ENCODE measurements at places on chromosomes 11 and 22.

DNA sequence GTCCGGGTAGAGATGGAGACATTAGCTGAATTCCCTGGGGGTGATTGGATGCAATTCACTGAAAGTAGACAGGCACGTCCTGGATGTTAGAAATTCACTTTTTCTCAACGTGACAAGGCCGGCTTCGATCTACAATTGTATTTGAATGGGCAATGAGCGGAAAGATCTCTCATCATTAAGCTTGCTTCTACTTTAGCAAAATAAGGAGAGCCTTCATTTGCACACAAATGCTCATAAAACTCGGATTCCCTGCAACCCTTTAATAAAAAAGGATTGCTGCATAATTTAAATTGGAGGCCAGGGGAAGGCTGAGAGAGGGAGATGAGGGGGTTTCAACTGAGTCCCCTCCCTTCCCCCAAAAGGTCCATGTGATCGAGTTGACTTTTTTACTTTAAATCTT, 10.6 kb upstream of the PAX6 start:
- DNase-seq = no peak

- peak; percentile 43 for DNase-seq
Observed at GRCh38 chr11:17770048-17770652, 35.6 kb downstream of the KCNC1 start.

DNA sequence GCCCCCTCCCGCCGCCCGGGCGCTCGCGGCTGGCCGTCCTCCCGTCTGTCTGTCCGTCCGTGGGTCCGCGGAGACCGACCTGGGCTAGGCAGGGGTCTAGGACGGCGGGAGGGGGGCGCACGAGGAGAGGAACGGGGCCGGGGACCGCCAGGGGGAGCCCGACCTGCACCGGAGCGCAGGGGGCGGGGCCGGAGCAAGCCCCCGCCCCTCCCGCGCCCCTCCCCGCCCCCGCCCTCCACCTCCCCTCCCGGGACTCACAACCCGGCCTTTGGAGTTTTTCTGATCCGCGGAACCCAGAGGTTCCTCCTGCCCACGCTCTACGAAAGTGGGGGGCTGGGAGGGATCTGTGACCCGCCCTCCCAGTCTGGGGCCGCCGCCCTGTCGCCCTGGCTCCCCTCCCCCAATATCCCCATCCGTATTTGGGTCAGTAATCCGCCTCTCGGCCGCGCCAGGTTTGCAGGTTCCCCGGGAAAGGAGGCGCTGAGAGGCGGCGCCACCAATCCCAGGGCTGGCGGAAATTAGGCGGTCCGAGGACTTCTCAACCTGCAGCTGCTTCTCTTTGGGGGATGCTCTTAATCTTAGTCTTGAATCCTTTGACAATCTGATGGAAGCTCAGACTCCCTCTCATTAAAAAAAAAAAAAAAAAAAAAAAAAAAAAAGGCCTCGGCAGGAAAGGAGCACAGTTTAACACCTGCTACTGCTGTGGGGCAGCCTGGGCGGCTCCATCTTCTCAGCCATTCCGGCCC, 925 bp upstream of the KCNJ11 start:
- DNase-seq = peak; percentile 90

DNA sequence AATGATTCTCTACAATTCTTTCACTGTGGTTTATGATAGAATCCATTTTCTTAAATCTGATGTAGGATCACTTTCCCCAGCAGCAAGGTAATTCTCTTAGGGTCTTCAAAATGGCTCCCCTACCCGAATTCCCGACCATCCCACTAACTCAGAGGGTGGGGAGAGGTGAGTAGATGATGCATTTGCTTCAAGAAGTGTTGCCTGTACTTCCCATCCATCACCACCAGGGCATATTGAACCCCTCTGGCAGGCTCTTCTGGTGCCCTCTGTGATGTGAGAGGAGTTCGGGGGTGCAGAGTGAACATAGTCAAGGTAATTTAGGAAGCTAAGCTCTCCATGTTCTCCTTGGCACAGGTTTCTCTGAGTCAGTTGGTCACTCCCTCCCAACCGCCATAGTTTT, 52.3 kb downstream of the ZNRF3 start:
- DNase-seq = no peak

GRCh38 chr11:1548221-1549070, 23.6 kb downstream of the DUSP8 start:
- DNase-seq = no peak

DNA sequence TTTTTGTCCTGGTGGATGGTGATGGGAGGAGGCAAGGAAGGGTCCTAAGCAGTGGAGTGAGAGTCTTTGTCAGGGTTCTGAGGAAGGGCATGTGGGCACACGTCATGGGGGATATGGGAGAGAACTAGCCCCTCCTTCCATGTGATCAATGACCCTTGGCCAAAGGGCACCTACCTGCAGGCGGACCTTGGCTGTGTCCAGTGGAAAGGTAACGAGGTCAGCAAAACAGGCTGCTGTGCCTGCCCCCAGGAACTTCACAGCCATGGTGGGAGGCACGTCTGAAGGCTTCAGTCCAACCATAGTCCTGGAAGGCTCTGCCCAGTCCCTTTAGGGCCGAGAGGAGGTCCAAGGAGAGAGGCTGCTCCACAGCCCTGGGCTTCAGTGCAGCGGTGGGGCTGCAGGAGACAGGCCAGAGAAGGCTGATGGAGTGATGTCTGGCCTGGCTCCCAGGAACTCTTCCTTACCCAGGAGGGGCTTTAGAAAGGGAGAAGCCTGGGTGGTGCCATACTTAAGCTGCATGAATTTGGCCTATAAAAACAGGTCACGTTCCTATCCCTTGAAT, 2.1 kb downstream of the UCP3 start:
- DNase-seq = no peak

GRCh38 chr11:36492724-36493304, 17.3 kb downstream of the TRAF6 start:
- no peak for DNase-seq

- no peak for DNase-seq
Observed at GRCh38 chr22:20610243-20610686, 102.9 kb downstream of the MED15 start.

DNA sequence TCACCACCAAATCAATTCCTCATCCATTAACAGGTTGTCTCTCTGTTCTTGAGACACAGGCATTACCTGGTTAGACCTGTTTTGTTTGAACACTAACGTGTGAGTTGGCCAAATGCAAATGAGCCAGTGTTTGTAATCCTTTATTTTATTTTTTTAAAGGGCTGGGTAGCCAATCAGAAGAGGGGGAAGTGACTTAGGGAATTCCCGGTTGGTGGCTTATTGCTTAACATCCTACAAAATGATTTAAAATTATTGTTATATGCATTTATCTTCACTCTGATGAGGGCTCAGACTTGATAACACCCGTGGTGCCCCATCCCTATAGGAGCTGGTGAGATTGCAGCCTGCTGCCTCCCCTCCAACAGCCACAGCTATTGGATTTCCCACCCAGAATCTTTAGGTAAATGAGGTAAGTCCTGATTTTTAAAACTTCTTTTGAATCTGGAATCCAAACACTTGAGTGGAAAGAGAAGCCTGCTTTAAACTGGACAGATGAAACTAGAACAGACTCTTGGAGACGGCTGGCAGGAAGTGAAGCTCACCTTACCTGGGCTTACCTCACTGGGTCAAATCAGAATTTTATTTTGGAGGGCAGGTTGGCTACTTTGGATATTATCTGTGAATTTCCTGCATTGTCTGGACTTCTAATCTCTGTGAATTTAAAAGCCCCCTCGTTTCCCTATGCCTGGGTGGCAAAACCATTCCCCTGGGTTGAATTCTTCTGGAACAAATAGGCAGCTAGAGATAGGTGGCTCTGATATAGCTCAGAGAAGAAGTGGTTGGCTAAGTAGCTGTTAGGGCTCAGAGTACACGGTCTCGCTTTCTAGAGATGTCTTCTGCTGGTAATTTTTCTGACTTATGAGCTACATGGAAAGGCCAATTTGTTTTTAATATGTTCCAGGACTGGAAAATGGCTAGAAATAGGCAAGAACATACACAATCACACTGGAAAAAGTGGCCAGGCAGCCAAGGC, at the start of gene EHF:
TSS of gene EHF (plus strand) at position 274 of the 973 bp plus-strand sequence. CDS start 21,538 bp downstream, outside the sequence.
- DNase-seq = no peak

GRCh38 chr11:100734743-100735527, 47.8 kb downstream of the ARHGAP42 start:
- DNase-seq = no peak

GRCh38 chr22:43377896-43378704, 33.7 kb upstream of the MPPED1 start:
- DNase-seq = no peak

GRCh38 chr11:67117672-67118180, 1.3 kb upstream of the KDM2A start:
- peak; percentile 54 for DNase-seq

DNA sequence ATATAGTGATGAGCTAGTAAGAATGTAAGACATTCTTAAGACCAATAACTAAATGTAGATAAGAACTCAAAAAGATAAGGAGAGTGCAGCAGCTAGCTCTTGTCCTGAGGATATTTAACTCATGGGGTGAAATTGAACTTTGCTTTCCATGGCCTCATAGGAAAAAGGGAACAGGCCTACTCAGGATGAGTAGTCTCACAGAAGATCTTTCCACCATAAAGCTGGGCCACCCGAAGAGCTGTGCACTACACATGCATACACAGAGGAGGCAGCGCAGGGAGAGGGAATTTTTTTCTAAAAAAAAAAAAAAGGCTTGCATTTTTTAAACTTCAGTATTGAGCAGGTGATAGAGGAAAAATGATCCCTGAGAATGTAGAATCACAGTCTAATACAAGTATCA, 59.9 kb upstream of the CFAP300 start:
- DNase-seq = peak; percentile 64

DNA sequence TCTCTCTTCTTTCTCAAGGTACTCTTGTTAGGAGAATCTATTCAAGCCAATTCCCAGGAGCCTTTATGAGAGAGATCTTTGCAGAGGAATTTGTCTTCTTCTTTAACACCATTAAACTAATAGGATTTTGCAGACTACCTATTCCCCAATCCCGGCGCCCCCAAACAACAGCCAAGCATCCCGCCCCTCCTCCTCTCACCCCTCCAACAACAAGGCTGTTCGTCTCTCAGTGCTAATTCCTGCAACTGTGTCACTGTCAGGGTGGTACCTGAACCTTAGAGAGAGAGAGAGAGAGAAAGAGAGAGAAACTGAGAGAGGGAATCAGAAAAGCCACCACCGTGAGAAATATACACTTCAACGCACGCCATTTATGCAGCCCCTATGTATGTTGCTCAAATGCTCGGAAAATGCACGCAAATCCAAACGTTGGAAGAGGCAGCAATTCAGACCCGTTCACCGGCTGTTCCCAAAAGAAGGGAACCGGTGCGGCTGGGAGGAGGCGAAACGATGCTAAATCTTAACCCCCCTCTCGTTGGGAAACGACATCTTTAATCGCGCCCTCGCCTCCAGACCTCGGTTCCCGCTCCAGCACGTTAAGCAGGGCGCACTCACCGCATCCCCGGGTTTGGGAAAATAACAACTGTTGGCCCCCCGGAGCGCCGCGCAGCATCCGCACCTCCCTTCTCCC, 961 bp downstream of the KCNA4 start:
- no peak for DNase-seq

DNA sequence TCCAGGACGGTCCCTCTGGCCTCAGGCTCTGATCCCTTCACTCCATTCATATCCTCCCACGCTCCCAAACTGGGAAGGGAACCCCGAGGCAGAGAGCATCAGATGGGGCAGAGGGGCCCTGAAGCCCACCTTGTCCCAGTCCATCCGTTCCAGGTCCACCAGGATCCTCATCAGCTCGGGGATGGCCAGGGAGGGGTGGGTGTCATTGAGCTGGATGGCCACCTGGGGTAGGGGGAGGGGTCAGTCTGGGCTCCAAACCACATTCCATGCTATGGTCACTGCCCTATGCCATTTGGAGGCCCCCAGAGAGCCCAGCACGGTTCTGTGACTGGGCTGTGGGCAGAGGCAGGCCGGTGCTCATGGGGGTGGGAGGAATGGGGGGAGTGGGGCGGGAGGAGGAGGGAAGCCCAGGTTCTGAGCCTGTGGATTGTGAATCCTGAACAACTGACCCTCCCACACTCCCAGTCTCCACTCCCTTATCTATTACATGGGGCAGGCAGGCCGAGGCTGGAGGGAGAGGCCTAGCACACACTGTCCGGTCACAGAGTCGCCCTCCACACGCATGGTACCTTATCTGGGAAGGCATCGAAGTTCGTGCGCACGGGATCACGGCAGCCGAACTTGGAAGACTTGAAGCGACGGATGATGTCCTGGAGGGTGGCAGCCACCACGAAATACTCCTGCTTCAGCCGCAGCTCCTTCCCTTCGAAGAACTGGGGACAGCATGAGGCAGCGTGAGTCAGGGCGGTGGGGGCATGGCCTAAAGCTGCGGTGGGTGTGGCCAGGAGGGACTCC, 5.5 kb downstream of the PYGM start:
- no peak for DNase-seq

GRCh38 chr11:16749666-16750065, 11.2 kb downstream of the C11orf58 start:
- DNase-seq = no peak
